Naive thymus-derived CD4-positive, alpha-beta T cell (primary cell): ENCODE measurements at places on chromosomes 3 and 15. TPM values are rescaled to one million over a fixed set of nuclear protein-coding genes. Genes with fewer than 3 reads are reported as not detected.
A peak's percentile ranks its signal among the peaks of the same experiment; 100 is the strongest.

GRCh38 chr3:52798978-52799476, 4.4 kb downstream of the ITIH3 start:
- DNase-seq, result no peak

GRCh38 chr3:12896063-12896985, 55.0 kb upstream of the RPL32 start:
- no peak for DNase-seq

- no peak for DNase-seq
Observed at GRCh38 chr15:67201136-67201535, 53.3 kb downstream of the AAGAB start.

MYLK gene
- not detected for total RNA-seq

DNA sequence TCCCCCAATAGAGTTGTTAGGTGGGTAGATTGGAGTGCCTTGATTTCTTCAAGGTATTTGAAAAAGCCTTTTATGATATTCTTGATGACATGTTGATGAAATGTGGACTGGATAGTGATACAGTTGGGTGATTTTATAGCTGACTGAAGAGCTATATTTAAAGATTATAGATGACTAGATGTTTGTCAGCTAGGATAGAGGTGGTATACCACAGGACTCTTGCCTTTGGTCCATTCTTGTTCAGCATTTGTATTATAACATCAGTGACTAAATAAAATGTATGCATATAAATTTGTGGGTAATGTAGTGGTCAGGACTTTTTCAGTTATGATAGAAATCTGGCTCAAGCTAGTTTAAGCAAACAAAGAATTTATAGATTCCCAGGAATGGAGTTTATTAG, 143.9 kb downstream of the ZNF609 start:
- DNase-seq, result no peak

DUOXA2 gene
- total RNA-seq, result not detected in 2 replicates

DNA sequence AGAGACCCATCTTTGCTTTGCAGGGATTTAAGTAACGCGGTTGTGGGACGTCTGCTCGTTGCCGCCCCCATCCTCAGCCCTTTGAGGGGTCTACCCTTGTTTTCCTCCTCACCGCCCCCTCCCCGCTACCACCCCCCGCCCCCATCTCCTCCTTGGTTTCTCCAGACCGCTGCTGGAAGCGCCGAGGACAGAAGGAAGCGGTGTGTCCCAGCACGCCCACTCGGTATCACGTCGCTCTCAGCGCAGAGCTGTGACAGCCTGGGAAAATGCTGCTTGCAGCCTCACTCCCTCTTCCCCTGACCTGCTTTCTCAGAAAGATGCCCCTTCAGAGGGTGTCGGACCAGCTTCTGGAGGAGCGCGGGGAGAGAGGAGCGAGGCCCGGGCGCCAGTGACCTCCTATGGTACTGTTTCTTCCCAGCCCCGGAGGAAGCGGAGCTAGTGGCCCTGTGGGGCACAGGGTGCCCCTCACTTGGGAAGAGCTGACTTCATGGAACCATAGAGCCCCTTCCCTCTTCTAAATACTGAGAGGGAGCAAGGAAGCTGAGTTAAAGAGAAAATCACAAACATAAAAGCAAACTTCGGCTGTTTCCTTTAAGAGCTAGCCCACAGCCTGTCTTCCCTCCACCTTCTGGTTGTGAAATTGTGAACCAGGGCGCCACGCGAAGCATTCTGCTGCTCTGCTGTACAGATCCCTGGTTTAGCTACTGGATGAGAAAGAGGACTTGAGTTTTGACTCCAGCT, 698 bp downstream of the IL1RAP start:
- peak; percentile 34 for DNase-seq

DNA sequence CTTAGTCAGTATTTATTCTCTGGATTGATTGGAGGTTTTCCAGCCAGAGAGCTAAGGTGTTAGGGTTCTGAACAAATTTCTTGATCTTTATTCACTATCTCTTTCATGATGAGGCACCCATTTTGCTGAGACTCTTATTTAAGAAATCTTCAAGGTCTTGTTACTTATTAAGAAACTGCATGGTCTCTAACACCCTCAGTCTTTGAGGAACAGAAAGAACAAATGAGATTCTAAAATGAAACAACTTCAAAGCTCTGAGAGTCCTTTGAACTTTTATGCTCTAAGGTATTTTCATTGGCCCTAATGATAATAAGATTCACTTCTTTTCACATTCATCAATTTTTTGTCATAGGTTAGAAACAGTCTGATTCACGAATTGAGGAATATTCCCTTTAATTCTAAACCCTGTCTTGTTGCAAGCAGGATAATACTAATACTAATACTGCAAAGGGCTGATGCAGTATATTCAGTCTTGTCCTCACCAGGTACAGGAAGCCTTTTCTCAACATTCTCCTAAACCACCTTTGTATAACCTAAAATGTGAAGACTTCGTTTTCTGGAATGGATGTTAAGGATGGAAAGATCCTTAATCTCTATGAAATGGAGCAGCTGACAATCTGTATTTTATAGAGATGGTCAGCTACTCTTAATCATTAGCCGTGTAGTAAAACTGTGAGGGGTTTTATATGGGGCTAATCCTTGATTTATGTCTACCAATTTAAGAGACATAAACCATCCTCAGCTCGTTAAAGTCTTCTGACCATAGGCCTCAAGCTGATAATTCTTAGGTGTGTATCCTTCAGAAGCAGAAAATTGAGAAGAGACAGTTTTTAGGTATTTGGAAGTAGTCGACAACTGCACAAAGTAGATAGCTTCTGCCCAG, 198.3 kb downstream of the OTOL1 start:
- DNase-seq, result no peak
